ENCODE measurements at places on chromosomes 1 and 21.

DNA sequence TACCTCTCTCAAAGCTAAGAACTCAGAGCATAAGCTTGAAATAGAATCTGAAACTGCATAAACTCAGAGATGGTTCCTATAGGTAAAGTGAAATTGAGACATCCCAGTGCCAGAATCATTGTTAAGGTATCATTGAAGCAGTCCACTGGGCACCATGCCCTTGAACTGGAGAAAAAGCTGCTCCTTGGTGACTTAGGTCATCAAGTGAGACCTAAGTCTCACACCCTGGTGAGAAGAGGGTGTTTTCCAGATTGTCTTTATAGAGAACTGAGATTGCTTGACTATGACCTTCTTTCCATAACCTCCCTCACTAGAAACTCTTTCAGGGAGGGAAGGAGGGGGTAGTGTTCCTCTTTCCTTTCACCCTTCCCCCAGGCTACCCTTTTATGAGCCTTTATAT is 9.4 kb upstream of the ATP6V1G3 start:
- peak; percentile 75 for DNase-seq

- peak; percentile 57 for DNase-seq
These were observed 57.6 kb upstream of the KIF1B start for GRCh38 chr1:10152709-10153284.

DNA sequence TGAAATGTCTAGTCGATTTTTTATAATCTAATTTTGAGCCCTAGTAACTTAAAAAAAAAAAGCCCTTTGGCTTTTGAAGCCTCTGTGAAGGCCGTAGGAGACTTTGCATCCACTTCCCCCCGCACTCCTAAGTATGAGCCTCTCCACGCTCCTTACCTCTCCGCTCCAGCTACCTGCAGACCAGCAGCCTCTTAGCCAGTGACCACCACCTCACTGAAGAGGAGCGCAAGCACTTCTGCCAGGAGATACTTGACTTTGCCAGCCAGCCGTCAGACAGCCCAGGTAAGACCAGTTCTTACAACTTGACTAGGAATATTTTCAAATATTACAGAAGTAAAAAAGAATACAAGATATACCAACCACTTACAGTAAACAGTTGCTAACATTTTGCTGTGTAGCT is 27.4 kb upstream of the PWP2 start:
- no peak for DNase-seq

GRCh38 chr1:14869187-14869586 is 270.7 kb downstream of the KAZN start:
- no peak for DNase-seq
